Neural crest cell (in vitro differentiated cells): ENCODE measurements at places on chromosomes 5 and 9.

- DNase-seq: no peak
Observed at GRCh38 chr9:3660936-3661335, 135.1 kb upstream of the RFX3 start.

GRCh38 chr9:137851516-137852267, 25.9 kb upstream of the CACNA1B start:
- no peak for DNase-seq

DNA sequence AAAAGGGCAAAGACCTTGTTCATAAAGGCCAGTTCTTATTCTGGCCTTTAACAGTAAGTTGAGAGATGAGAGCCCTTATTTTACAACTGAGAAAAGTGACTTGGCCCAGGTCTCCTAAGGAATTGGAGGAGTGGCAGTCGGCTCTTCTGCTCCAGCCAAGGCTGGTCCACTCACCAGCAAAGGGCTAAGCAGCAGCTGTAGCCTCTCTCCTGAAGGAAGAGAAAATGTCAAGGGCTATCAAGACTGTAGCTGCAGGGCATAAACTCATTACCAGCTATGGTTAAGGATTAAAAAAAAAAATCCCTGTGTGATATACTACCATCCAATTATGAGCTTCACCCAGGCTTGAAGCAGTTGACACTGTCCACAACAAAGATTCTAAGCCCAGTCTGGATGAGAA, 138.6 kb upstream of the RAD23B start:
- no peak for DNase-seq

GRCh38 chr5:150342583-150342982, 14.9 kb upstream of the TCOF1 start:
- DNase-seq: no peak

DNA sequence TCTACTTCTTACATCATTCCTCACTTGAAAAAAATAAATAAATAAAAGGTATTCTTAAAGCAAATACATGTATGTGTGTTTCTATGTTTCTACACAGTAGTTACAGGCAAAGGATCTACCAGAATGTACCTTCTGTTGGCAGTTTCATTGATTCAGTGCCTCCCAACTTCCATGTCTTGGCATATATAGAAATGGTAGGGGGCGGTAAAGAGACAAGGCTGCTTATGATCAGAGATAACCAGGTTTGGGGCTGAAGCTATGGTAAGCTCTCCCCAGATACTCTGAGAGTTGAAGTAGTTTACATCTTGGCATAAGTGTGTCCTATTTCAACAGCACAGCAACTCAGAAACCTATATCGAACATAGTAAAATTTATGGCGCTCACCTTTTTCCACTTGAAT, 1075.4 kb upstream of the C9orf72 start:
- DNase-seq: no peak

GRCh38 chr9:93093127-93093876, 2.7 kb upstream of the CARD19 start:
- DNase-seq: no peak

- DNase-seq: peak; percentile 87
Observed at GRCh38 chr9:114108016-114108833, 9.1 kb upstream of the KIF12 start.

DNA sequence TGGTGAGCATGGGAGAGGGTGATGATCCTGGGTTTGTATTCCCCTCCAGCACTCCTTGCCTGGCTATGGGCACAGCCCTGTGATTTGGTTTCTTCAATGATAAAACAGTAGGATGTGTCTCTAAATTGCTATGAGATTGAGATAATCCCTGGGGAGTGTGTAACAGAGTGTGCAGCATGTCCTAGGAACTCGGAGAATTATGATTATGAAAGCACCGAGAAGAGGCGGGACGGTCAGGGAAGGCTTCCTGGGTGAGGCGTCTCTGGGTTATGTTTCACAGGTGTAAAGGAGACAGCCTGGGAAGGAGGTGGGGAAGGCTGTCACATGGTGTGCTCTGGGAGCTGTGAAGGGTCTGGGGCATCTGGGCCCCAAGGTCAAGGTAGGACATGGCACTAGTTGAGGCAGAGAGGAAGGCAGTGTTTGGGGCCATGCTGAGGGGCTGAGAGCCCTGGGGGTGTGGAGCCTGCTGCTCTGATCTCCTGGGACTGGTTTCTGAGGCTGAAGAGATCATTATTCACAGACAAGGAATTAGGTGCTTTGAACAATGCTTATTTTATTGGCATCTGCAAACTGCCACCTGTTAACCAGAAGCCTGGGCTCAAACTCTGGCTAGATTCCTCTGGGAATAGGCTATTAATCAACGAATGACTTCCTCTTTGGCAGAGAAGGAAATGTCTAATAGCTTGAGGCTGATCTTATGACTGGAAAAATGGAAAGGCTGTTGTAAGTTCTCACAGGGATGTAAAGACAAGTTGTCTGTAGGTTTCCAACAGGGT, 73.8 kb upstream of the IL12B start:
- no peak for DNase-seq

GRCh38 chr5:2916076-2916682, 164.7 kb upstream of the IRX2 start:
- no peak for DNase-seq

DNA sequence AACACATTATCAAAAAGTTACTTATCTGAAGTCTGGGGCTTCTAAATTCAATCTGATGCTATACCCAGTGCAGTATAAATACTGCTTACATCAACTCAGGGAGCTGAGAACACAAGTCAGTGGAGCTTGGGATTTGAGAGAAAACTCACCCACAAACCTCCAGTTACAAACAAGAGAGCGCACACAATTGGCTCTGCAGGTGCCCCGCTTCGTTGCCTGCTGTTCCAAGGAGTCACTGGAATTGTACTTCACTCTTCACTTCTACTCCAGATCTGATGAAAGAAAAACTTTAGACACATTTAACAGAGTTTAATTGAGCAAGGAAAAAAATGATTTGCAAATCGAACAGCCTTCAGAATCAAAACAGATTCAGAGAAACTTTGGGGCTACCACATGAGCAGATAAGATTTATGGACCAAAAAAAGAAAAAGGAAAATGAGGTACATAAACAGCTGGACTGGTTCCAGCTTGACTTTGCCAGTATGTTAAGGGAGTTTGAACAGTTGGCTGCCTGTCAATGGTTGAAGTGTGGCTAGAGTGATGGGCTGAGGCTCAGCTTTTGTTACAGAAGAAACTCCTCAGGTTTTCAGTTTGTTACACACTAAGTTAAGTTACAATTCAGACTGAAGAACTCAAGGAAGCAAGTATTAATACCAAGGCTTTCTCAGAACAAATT, 156.6 kb downstream of the AOPEP start:
- DNase-seq: no peak

GRCh38 chr9:127559247-127559680, 52.8 kb upstream of the STXBP1 start:
- no peak for DNase-seq

DNA sequence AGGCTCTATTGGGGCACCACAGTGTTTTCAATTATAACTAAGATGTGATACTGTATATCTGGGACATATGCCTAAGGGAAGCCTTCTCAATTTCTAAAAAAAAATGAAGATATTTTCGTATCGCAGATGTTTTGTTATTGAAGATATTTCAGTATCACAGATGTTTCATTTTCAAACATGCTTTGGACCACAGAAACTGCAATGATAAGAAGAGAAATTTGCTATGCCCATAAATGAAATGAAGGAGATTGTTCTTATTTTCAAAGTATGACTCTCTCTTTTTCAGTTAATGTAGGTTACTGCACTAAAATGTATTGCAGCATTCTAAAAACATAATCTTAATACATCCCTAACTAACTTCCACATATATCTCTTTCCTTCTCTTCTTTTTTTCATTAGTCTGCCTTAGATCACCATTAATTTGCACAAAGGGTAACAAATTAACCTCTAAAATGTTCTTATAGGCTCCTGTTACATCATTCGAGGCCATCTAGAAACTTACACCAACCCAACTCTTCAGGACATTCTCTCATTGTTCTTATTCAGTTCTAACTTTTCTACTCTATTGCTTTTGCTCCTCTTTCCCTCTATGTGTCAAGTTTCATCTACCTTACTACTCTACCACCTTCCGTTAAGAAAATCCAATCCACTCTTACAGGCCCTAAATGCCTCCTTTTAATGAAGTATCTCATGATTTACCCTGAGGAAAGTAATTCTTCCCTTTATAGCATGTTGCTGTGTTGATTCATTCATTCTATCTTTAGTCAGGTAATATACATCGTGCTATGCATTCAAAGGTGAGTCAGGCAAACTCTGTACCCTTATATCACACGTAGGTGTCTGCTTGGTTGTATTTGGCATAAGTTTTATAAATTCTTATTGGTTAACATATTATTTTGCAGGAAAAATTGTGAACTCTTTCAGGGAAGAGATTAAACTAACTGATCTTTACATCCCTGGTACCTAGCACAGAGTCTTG, 70.5 kb downstream of the ST8SIA4 start:
- no peak for DNase-seq

- DNase-seq: no peak
Observed at GRCh38 chr5:170173647-170174046, 59.1 kb upstream of the C5orf58 start.

GRCh38 chr5:167840527-167841130, 450.8 kb upstream of the WWC1 start:
- DNase-seq: no peak

GRCh38 chr5:123732257-123732656, 220.3 kb downstream of the CSNK1G3 start:
- no peak for DNase-seq

GRCh38 chr5:144369006-144369405, 198.3 kb downstream of the KCTD16 start:
- DNase-seq: no peak

- no peak for DNase-seq
Observed at GRCh38 chr9:92432350-92432749, 8.1 kb upstream of the OMD start.

GRCh38 chr5:96294884-96295202, 138.2 kb downstream of the PCSK1 start:
- no peak for DNase-seq

DNA sequence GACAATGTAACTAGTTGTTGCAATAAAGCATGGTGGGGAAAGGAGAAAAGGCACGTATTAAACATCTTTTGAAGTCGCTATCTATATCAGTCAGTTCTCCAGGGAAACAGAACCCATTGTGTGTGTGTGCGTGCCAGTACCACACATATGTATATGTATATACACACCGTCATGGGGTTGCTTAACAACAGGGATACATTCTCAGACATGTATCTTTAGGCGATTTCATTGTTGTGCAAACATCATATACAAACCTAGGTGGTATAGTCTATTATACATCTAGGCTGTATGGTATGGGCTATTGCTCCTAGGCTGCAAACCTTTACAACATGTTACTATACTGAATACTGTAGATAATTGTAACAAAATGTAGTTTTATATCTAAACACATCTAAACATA, 2.3 kb downstream of the CDKN2B-AS1 start:
- no peak for DNase-seq

GRCh38 chr5:19532936-19533335, 455.1 kb downstream of the CDH18 start:
- DNase-seq: no peak

DNA sequence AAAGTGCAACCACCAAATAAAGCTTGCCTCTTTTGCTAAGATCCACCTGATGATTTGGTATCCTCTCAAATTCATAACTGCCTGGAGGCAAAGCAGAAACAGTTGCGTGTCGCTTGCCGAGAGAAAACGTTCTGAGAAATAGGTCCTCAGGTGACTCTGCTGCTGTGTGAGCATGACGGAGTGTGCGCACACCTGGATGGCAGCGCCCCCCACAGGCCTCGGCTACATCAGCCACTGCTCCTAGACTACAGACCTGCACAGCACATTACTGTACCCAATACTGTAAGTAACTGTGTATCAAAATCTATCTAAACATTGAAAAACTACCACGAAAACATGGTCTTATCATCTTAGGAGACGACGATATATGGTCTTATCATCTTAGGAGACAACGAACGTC, 87.4 kb downstream of the CAMSAP1 start:
- no peak for DNase-seq

GRCh38 chr5:100161868-100162267, 373.3 kb upstream of the FAM174A start:
- no peak for DNase-seq

DNA sequence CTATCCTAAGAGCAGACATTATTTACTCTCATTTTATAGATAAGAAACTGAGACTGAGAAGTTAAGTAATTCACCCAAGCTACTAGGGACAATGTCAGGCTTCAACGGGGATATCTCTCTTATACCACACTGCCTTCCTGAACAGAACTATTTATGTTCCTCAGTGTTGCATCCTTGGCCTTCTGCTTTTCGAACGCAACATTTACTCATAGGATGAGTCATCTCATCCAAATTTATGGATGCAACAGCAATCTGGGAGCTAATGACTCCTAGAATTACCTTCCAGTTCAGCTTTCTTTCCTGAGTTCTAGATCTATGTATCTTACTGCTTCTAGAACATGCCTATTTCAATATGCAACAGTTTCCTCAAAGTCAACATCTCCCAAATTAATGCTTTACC, 103.6 kb upstream of the PAM start:
- no peak for DNase-seq

- DNase-seq: peak; percentile 5
Observed at GRCh38 chr9:110579862-110580219, 300 bp upstream of the SVEP1 start.

GRCh38 chr9:83639266-83639665, 16.3 kb downstream of the IDNK start:
- DNase-seq: no peak

DNA sequence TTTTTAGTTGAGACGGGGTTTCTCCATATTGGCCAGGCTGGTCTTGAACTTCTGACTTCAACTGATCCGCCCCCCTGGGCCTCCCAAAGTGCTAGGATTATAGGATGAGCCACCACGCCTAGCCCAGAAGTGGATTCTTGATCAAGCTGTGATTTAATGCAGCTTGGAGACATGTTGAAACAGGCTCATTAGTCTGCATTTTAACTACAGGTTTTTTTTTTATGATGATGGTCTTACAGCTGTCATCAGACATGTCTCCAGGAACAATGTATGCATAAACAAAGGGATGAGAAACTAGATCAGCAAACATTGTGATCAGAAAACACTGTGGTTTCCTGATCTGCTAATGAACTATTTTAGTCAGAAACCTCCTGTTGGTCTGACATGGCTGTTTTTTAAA, 30.0 kb upstream of the PLPP1 start:
- no peak for DNase-seq

- DNase-seq: peak; percentile 16
Observed at GRCh38 chr9:967903-968641, 8.4 kb upstream of the DMRT3 start.

GRCh38 chr9:6632516-6633183, 12.9 kb downstream of the GLDC start:
- no peak for DNase-seq

- peak; percentile 70 for DNase-seq
Observed at GRCh38 chr9:91758491-91758981, 191.5 kb downstream of the ROR2 start.

GRCh38 chr5:122008061-122008460, 46.3 kb downstream of the SRFBP1 start:
- DNase-seq: no peak

GRCh38 chr9:90098408-90098807, 493.6 kb downstream of the GADD45G start:
- no peak for DNase-seq

DNA sequence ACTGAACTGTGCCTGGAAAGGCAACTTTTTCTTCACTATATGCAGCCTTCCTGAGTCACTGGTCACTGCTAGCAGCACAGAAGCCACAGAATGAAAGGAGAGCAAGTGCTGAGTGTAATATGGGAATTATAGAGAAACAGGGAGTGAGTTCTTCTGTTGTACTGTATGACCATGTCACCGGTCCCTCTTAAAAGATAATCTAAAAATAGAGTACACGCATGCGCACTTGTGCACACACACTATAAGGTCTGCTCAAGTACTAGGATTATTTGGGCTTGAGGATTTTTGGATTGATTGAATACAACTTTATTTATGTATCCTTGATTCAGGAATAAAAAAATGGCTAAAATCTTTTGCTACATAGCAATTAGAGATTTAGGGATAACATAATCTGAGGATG, 571.9 kb downstream of the PDE4D start:
- DNase-seq: no peak
